ENCODE measurements at places on chromosomes 5 and 9. TPM values are rescaled to one million over a fixed set of nuclear protein-coding genes. Genes with fewer than 3 reads are reported as not detected.

GRCh38 chr9:134536101-134536900 is 105.3 kb upstream of the COL5A1 start:
- H3K4me3 ChIP-seq = no peak overlapping the region
- no peak for DNase-seq
- H3K27me3 ChIP-seq = peaks cover 4% of the 10 kb centered on the region
- no peaks in the 10 kb centered on the region for H3K4me1 ChIP-seq

- H3K4me3 ChIP-seq = no peak overlapping the region
- no peaks in the 10 kb centered on the region for H3K27me3 ChIP-seq
- H3K4me1 ChIP-seq = no peaks in the 10 kb centered on the region
Observed at GRCh38 chr5:135271533-135272310, 127.3 kb downstream of the MACROH2A1 start.

- no peaks in the 10 kb centered on the region for H3K36me3 ChIP-seq
- no peak overlapping the region for H3K4me3 ChIP-seq
- no peaks in the 10 kb centered on the region for H3K27me3 ChIP-seq
- DNase-seq = no peak
Observed at GRCh38 chr5:139690064-139690802, 42.1 kb downstream of the CXXC5 start.

- no peaks in the 10 kb centered on the region for H3K27me3 ChIP-seq
- H3K4me3 ChIP-seq = no peak overlapping the region
- H3K27ac ChIP-seq = no peak overlapping the region
- no peaks in the 10 kb centered on the region for H3K36me3 ChIP-seq
- H3K4me1 ChIP-seq = no peaks in the 10 kb centered on the region
Observed at GRCh38 chr5:37631939-37632338, 207.9 kb downstream of the GDNF start.

GRCh38 chr9:135667463-135668001 is 4.4 kb downstream of the LCN9 start:
- no peak overlapping the region for H3K27ac ChIP-seq
- no peaks in the 10 kb centered on the region for H3K36me3 ChIP-seq
- H3K27me3 ChIP-seq = peaks cover 7% of the 10 kb centered on the region
- peak; percentile 60 for DNase-seq

- no peak for DNase-seq
- no peaks in the 10 kb centered on the region for H3K36me3 ChIP-seq
- no peak overlapping the region for H3K4me3 ChIP-seq
Observed at GRCh38 chr9:23962101-23962500, 136.1 kb upstream of the ELAVL2 start.

DNA sequence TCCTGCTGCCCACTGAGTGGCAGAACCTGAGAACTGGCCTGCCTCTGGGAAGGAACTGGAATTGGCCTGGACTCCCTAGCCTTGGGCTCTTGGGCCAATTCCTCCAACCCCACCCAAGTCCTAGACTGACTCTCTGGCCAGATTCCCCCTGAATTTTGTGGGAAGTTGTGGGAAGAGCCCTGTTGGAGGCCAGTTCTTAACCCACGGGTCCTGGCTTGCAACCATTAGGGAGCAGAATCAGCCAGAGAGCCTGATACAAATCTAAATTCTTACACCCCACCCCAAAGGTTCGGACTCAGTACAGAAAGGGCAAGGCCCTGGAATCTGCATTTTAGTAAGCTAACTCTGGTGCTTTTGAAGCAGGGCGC is 125.3 kb upstream of the SLC25A48 start:
- no peak for DNase-seq
- H3K4me3 ChIP-seq = no peak overlapping the region
- no peaks in the 10 kb centered on the region for H3K4me1 ChIP-seq
- H3K36me3 ChIP-seq = no peaks in the 10 kb centered on the region
- H3K27ac ChIP-seq = no peak overlapping the region

- H3K36me3 ChIP-seq = peaks cover 14% of the 10 kb centered on the region
- H3K4me1 ChIP-seq = peaks cover 40% of the 10 kb centered on the region
- peak; percentile 66 for DNase-seq
- peak overlapping the region; percentile 100 for H3K4me3 ChIP-seq
- H3K27ac ChIP-seq = peak overlapping the region; percentile 97
Observed at GRCh38 chr5:179817890-179818745, 2.6 kb upstream of the SQSTM1 start.

DNA sequence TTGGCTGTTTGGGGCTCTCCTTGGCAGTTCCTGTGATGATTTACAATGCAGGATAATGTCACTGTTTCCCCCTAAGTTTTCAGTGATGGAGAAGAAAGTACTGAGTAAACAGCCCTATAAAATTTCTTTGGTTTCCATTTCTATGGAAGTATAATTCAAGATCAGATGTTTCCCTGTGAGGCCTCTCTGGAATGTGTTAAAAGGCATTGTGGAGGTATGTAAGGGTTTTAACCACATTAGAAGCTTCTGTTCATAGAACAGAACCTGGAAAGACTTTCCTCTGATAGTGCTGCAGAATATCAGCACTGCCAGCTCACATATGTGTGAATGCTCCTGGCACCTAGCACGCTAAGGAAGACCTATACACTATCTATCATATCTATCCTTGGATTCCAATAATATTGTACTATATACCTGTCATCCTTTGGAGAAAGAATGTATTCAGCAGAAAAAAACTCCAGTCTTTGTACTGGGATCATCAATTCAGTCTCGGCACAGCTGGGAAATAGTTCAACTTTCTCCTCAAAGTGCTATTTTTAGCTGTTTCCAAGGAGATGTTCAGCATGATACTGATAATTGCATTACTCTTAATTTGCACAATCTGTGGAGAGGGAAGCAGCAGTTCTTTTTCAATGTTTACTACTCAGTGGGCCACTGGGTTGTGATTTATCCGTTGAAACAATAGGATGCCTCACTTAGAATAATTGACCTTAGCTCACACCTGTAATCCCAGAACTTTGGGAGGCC is 21.9 kb downstream of the TTC1 start:
- no peak for DNase-seq
- peaks cover 5% of the 10 kb centered on the region for H3K4me1 ChIP-seq
- H3K27ac ChIP-seq = no peak overlapping the region

GRCh38 chr5:122774861-122775549 is at the start of gene SNX2:
TSS of gene SNX2 (plus strand) at chr5:122775080. CDS start at chr5:122775104, 24 bp downstream.
- peak within 1 kb of the TSS; percentile 70 for H3K4me3 ChIP-seq
- no peaks in the 10 kb centered on the region for H3K27me3 ChIP-seq
- no peaks in the 10 kb centered on the region for H3K36me3 ChIP-seq
- peak; percentile 97 for DNase-seq
- H3K27ac ChIP-seq = peak within 1 kb of the TSS; percentile 83

- DNase-seq = no peak
- no peak overlapping the region for H3K27ac ChIP-seq
- H3K4me1 ChIP-seq = peaks cover 12% of the 10 kb centered on the region
- no peak overlapping the region for H3K4me3 ChIP-seq
- H3K36me3 ChIP-seq = no peaks in the 10 kb centered on the region
Observed at GRCh38 chr9:111945216-111945615, 48.6 kb downstream of the UGCG start.

DNA sequence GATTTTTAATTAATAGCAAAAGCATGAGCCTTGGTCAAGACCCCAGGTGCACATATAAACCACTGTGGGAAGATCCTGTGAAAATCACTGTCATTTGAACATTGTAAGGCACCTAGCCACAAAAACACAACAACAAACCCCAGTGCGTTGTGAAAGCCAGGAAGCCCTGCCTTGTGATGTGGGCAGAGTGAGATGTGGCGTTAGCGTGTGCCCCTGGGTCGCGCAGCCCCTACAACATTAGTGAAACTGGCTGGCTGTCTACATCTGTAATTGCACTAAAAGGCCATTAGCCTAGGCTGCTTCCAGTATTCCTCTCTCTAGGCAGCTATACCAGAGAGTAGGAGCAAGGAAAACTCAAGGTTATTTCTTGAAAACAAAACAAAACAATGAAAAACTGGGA is 21.1 kb upstream of the PDZD2 start:
- H3K27ac ChIP-seq = no peak overlapping the region
- H3K36me3 ChIP-seq = no peaks in the 10 kb centered on the region
- no peak overlapping the region for H3K4me3 ChIP-seq

DNA sequence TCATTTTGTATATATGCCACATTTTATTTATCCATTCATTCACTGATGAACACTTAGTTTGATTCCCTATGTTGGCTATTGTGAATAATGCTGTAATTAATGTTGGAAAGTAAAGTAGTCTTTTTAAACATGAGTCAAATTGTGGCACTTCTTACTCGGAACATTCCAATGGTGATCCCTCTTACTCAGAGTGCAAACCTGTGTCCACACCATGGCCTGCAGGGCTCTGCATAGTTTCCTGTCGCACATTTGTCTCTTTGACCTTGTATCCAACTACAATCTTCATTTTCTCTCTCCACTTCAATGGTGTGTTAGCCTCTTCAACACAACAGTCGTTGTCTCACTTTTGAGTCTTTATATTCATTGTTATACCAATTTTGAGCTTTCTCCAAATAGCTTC is 98.1 kb upstream of the PAPPA start:
- no peaks in the 10 kb centered on the region for H3K27me3 ChIP-seq
- no peak for DNase-seq
- H3K27ac ChIP-seq = no peak overlapping the region
- H3K36me3 ChIP-seq = no peaks in the 10 kb centered on the region
- no peak overlapping the region for H3K4me3 ChIP-seq

- H3K27me3 ChIP-seq = no peaks in the 10 kb centered on the region
- H3K4me1 ChIP-seq = peaks cover 6% of the 10 kb centered on the region
- DNase-seq = no peak
- H3K27ac ChIP-seq = no peak overlapping the region
- no peaks in the 10 kb centered on the region for H3K36me3 ChIP-seq
- H3K4me3 ChIP-seq = no peak overlapping the region
Observed at GRCh38 chr5:142717582-142718215, 31.8 kb upstream of the FGF1 start.

DNA sequence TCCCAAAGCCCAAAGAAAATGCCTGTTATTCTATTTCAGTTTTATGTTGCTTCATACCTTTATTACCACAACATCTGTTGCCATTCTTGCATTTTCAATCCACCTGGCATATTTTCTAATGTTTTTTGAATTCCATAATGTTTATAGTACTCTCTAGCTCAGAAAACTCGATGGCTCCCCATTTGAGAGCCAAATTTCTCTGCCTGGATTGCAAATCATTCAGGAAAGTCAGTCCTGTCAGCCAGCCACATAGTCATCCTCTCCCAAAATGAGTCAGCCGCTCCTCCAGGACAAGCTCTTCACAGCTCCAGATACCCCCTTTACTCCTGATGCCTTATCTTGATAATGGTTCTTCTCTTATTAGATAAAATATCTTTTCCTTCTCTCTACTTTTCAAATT is 78.2 kb upstream of the ADCY2 start:
- no peak overlapping the region for H3K27ac ChIP-seq
- no peaks in the 10 kb centered on the region for H3K36me3 ChIP-seq
- DNase-seq = no peak

DNA sequence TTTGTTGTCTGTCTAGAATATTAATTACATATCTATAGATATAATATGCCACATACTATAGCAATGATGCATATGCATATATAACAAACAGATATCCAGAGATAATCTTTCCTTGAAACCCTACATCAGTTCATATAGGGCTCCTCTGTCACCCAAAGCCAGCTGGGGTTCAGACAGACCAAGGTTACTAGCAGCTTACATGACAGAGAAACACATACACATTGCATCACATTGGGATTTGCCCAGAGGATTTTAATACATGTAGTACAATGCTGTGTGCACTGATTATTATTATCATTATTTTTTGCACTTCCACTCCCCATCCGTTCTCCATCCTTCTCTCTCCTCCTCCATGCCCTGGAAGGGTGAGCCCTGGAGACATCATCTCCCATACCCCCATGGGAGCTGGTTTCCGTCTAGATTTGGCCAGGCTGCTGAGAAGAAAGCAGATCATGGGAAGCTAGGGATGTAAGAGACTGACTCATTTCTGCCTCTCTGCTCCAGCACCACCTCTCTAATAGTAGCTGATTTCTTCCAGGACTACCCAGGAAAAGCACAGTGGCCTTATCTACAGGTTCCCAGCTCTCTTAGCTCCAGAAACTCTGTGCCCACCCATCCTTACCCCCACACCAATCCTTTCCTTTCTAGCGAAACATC is 23.3 kb downstream of the FST start:
- no peaks in the 10 kb centered on the region for H3K36me3 ChIP-seq
- H3K4me3 ChIP-seq = no peak overlapping the region

DNA sequence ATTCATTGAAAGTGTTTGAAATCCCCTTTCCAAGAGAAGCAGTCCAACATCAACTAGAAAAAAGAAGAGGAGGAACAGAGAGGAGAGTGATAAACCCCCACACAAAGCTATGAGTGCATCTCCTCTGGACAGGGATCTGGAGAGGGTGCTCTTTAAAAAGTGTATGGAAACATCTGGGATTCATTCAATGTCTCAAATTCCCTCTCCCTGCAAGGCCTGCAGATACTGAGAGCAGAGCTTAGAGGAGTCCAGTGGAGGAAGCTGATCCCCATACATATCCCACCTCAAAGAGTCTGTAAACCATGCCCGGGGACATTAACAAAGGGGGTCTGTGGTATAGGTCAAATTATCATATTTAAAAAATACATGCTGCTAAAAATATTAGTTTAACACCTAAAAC is 2.2 kb downstream of the SPOCK1 start:
- no peak for DNase-seq
- H3K36me3 ChIP-seq = no peaks in the 10 kb centered on the region
- H3K27ac ChIP-seq = no peak overlapping the region
- peaks cover 4% of the 10 kb centered on the region for H3K4me1 ChIP-seq
- peaks cover 26% of the 10 kb centered on the region for H3K27me3 ChIP-seq
- no peak overlapping the region for H3K4me3 ChIP-seq

Gene GRM6
- not detected for total RNA-seq

Gene OR1K1
- total RNA-seq = not detected

Gene FAM163B
- total RNA-seq = not detected

Gene PCDHA13
- 2.3 TPM for total RNA-seq

Gene MSMP
- not detected for total RNA-seq

Gene IFNA21
- total RNA-seq = not detected

Gene GPR151
- total RNA-seq = not detected

Gene N4BP3
- 5.2 TPM for total RNA-seq

Gene ADRA1B
- total RNA-seq = 7.1 TPM

Data from upper lobe of right lung (tissue), 1 donor.